ENCODE measurements at places on chromosomes 11 and 22. TPM values are rescaled to one million over a fixed set of nuclear protein-coding genes. Genes with fewer than 3 reads are reported as not detected.

GRCh38 chr11:45193695-45194094 lies 47.3 kb downstream of the PRDM11 start:
- DNase-seq: peak; percentile 72

DNA sequence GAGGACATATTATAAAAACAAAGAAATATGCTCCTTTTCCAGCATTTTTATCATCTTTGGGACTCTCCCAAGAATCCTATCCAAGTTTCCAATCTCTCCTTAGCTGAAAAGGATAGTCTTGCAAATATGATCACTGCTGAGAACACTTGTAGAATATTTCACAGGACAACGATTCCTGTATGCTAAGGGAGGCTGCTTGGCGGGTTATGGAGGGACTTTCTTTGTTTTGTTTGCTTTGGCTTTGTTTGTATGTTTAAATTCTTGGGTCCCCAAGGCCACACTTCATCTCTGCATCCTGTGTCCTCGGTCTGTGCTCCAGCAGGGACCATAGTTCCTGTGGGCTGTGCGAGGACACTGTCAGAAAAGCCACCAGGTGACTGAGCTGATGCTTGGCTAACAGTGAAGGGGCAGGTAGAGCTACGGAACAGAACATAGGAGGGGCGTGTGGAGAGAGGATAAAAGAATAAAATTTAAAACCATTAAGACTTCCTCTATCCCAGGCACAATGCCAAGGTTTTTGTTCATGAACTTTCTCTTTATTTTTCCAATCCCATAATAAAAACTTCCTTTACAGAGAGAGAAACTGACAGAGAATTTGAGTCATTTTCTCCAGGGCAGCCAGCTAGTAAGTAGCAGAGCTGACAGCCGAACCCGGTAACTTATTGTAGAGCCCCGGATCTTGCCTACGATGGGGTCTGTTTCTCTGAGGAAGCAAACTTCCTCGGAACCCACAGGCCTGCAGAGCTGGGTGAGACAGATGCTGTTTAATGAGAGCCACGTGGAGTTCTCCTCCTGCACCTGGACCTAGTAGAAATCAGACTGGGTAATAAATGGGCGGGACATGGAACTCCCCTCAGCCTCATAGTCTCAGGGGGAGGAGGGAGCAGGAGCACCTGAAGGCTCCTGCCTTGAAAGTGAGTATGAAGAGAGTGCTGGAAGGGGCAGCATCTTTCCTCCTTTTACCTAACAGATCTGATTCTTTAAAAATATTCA lies at the start of gene IZUMO1R:
Gene IZUMO1R (plus strand): TSS at position 615 of the 993 bp plus-strand sequence. CDS start 1,057 bp downstream, outside the sequence.
- DNase-seq: no peak

GRCh38 chr11:126336671-126337101 lies 18.8 kb upstream of the ST3GAL4 start:
- DNase-seq: no peak

- DNase-seq: no peak
Measured at GRCh38 chr11:105619556-105619955, 9.7 kb downstream of the GRIA4 start.

GRCh38 chr22:19586922-19587684 lies 62.9 kb upstream of the CLDN5 start:
- DNase-seq: no peak

DNA sequence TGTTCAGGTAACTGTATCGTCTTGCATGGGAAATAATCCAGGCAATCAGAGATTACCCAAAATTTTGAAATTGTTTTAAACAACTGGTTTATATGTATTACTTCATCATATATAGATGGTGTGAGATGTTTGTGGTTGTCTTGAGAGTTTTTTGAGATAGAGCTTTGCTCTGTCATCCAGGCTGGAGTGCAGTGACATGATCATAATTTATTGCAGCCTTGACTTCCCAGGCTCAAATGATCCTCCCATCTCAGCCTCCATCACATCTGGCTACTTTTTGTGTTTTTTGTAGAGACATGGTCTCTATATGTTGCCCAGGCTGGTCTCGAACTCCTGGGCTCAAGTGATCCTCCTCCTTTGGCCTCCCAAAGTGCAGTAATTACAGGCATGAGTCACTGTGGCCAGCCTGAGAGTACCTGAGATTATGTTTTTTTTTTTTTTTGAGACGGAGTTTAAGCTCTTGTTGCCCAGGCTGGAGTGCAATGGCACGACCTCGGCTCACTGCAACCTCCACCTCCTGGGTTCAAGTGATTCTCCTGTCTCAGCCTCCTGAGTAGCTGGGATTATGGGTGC lies 11.5 kb downstream of the CTNND1 start:
- DNase-seq: no peak

DNA sequence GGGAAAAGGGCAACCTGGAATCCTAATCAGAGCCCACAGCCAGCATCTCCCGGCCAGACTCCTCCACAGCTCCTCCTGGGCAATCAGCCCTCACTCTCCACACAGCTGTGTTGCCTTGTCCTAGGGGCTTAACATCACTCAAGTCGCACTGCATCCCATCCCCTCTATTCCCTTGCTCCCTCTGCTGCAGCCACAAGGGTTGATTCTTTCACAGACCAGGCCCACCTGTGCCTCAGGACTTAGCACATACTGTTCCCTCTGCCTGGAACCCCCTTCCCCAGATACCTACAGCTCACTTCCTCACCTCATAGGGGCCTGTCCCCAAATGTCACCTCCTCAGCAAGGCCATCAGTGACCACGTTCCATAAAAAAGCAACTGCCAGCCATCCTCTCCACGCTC lies 18.4 kb downstream of the SPATA19 start:
- no peak for DNase-seq

GRCh38 chr11:90363739-90364138 lies 140.9 kb upstream of the CHORDC1 start:
- DNase-seq: no peak

DNA sequence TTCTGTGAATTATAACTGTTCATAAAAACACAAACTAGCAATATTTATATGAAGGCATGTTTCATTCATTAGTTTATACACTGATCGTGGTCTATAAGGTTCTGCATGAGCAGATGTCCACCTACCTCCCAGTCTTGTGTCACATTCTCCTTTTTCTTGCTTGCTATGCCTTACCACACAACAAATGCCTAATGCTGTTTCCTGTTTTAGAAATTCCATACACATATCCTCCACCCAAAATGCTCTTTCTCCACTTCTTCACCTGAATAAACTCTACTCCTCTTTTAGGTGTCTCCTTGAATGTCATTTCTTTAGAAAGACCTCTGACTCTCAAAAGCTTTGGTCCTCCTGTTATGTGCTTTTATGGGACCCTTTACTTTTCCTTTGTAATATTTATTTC lies 88.9 kb downstream of the BDNF start:
- no peak for DNase-seq

GRCh38 chr11:85040166-85040565 lies 587.0 kb downstream of the DLG2 start:
- no peak for DNase-seq

DNA sequence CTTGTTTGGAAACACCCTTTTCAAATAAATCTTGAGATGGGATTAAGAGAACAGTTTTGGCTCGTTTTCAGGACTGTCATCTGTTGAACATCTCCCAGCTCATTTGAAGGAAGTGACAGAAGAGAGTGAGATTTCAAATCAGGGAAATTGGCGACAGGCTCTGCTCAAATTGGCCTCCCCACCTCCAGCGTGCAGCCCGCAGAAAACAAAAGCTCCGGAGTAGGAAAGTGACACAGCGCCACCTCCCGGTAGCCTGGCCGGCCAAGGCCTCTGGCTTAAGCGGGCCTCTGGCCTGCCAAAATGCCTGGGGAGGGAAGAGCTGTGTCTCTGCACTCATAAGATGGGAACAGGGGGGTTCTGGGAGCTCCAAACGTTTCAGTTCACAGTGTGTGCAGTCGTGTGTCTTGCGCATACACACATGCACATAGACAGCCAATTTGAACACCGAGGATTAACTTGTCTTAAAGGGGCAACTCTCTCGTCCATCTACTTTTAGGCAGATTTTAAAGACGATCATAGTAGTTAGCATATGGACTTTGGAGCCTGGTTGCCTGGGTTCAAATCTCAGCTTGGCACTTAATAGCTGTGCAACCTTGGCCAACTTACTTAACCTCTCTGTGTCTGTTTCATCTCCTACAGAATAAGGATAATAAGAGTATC lies 132.7 kb upstream of the RCN1 start:
- peak; percentile 86 for DNase-seq

DNA sequence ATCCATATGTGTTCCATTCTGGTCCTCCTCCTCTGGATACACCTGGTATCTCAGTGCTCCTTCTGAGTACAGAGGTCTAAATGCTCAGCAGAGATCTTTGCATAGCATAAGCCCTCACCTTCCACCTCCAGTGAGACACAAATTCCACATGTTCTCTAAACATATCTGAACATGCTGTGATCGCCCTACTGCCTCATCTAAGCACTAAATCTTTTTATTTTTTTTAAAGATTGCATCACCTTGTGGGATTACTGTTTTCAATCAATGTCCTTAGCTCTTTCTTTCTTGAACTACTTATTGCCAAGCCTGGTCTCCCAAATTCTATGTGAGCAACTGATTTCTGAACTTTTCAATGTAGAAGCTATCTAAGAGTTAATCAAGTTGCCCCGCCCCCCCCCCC lies 113.4 kb downstream of the TRPC6 start:
- DNase-seq: no peak

GRCh38 chr11:78418584-78419211 lies 1.1 kb upstream of the GAB2 start:
- DNase-seq: no peak

- DNase-seq: no peak
Measured at GRCh38 chr11:102685338-102685737, 20.2 kb downstream of the MMP27 start.

DNA sequence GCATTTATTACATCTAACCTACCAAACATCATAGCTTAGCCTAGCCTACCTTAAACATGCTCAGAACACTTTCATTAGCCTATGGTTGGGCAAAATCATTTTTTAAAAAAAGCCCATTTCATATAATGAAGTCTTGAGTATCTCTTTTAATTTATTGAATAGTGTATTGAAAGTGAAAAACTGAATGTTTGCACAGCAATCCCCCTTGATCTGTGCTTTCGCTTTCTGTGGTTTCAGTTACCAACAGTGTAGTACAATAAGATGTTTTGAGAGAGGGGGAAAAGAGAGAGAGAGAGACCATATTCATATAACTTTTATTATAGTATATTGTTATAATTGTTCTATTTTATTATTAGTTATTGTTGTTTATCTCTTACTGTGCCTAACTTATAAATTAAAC lies 8.4 kb upstream of the MAP6 start:
- DNase-seq: no peak

DNA sequence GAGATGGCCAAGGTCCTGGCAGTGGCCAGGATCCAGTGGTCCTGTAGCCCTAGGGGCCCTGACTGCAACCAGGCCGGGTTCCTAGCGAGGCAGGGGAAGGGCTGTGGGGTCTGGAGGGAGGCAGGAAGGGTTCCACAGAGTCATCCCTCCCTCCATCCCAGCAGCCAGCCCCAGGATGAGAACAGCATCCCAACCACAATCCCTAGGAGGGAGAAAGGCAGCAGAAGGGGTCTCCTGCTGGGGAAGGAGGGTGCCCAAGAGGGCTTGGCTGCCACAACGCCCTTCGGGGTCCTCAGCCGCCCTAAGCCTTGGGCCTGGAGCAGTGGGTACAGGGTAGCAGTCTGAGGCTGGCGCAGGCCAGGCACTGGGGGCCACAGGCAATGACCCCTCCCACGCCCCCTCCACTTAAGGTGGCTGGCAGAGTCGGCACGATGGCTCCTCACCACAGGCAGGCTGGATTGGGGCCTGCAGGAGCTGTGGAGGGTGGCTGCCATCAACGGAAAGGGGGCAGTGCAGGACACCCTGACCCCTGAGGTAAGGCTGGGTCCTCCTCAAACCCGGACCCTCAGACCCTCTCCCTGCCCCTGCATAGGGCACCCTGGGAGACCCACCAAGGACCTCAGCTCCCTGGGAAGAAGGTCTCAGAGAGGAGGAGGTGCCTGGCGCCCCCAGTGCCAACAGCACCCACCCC lies 7.2 kb downstream of the SLC22A12 start:
- no peak for DNase-seq

GRCh38 chr11:2926611-2927051 lies 2.6 kb downstream of the PHLDA2 start:
- DNase-seq: peak; percentile 18

- DNase-seq: no peak
Measured at GRCh38 chr11:21173476-21173875, 504.1 kb downstream of the NELL1 start.

- no peak for DNase-seq
Measured at GRCh38 chr11:118087931-118088330, 1.2 kb upstream of the SMIM35 start.

- DNase-seq: no peak
Measured at GRCh38 chr11:17607591-17608570, 60.8 kb downstream of the OTOG start.

- peak; percentile 71 for DNase-seq
Measured at GRCh38 chr11:122882857-122883645, 492 bp downstream of the JHY start.

GRCh38 chr22:46374663-46375474 lies 39.4 kb downstream of the TRMU start:
- no peak for DNase-seq

DNA sequence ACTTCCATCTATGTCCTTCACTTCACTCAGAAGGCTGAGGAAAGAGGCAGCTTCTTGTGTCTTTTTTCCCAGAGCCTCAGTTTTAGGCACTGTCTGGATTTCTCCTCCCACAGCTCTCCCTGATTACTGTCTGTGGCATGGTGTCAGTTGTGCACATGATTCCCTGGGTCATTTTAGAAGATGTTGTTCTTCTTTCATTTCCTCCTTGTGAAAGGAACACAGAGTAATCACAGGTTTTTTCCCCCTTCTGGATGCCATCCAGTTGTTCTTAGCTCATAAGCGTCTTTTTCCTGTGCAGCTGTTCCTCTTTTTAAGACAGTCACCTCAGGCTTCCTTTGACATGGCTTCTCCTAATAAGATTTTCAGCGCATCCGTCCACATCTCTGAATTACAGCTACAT lies 212.2 kb downstream of the FAM181B start:
- DNase-seq: no peak

- no peak for DNase-seq
Measured at GRCh38 chr11:76605338-76606074, 65.0 kb downstream of the LRRC32 start.

GRCh38 chr11:97325693-97326092 lies 935.9 kb downstream of the JRKL start:
- no peak for DNase-seq

The SUSD2 gene
- 3.3 TPM for total RNA-seq

The CDCA5 gene
- 1.3 TPM for total RNA-seq

The NUCB2 gene
- total RNA-seq: 116 TPM

The MYBPC3 gene
- total RNA-seq: 2,596 TPM

The MS4A8 gene
- total RNA-seq: not detected

The GGT5 gene
- total RNA-seq: 19.8 TPM

The YPEL1 gene
- 3.2 TPM for total RNA-seq

The ADM2 gene
- not detected for total RNA-seq

The OR51E2 gene
- total RNA-seq: not detected

The SCN2B gene
- total RNA-seq: 19.6 TPM

The RGL4 gene
- not detected for total RNA-seq

The TMEM132A gene
- 5.9 TPM for total RNA-seq

The C11orf71 gene
- 9.4 TPM for total RNA-seq

The C22orf42 gene
- not detected for total RNA-seq

The B3GAT1 gene
- 0.17 TPM for total RNA-seq

The LRRC32 gene
- total RNA-seq: 30.8 TPM

The TMEM191B gene
- total RNA-seq: 0.59 TPM
